ENCODE measurements at places on chromosomes 12 and 14.

- no peak overlapping the region for H3K4me3 ChIP-seq
- no peak for DNase-seq
- no peak overlapping the region for H3K27ac ChIP-seq
- H3K4me1 ChIP-seq: no peaks in the 10 kb centered on the region
- H3K27me3 ChIP-seq: no peaks in the 10 kb centered on the region
These were observed 11.9 kb downstream of the TGFB3 start for GRCh38 chr14:75969891-75970290.

DNA sequence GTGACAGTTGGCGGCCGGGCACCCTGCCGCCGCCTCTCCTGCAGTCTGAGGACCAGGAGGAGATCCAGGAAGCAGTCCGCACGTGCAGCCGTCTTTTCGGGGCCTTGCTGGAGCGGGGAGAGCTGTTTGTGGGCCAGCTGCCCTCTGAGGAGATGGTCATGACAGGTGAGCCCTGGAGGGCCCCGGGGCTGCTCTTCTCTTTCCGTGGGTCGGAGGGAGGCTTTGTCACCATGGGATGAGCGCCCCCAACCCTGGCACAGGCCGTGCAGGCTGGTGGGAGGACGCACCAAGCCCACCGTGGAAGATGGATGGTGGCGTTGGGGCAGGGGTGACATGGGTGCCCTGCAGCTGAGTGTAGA is 532 bp downstream of the NOC4L start:
- no peaks in the 10 kb centered on the region for H3K27me3 ChIP-seq
- peak overlapping the region; percentile 72 for H3K27ac ChIP-seq
- H3K4me3 ChIP-seq: peak overlapping the region; percentile 95
- H3K36me3 ChIP-seq: peaks cover 3% of the 10 kb centered on the region
- DNase-seq: no peak
- H3K4me1 ChIP-seq: peaks cover 29% of the 10 kb centered on the region

- peak; percentile 50 for DNase-seq
- H3K4me1 ChIP-seq: peaks cover 24% of the 10 kb centered on the region
- no peak overlapping the region for H3K4me3 ChIP-seq
- peaks cover 1% of the 10 kb centered on the region for H3K36me3 ChIP-seq
These were observed 25.2 kb downstream of the DHRS4L2 start for GRCh38 chr14:24013654-24014514.

DNA sequence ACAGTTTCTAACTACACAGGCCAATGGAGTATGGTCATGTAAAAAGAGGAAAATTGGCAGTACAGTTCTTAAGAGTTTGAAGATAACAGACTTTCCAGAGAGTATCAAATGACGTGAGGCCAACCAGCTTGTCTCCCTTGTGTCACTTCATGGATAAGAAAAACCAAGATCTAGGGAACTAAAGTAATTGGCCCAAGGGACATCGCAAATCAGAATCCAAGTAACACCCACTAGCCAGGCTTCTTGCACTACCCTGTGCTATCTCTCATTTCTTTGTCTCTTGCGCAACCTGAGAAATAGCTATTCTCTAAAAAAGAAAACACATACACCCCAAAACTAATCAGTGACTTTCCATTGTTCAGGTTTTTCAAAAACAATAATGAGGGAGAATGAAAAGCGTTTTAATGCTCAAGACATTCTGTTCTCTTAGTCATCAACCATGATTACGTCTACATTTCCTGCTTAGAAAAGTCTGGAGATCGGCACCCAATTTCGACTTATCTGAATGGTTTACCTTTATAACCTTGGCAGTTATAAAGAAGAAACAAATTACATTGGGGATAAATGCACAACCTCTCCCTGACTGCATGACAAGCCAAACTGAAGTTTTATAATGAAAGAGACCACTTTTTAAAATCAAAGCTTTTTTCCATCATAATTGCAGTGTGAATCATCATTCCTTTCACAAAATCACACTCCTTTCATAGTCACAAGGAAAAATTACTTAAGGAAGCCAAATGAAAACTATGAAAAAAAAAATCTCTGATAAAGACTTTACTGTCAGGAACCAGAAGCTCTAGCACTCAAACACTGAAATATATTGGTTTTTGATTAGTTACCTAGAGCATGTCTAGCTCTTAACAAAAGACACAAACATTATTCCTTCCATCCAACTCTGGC is 42.1 kb downstream of the TMTC1 start:
- H3K4me1 ChIP-seq: no peaks in the 10 kb centered on the region
- no peaks in the 10 kb centered on the region for H3K36me3 ChIP-seq
- H3K4me3 ChIP-seq: no peak overlapping the region
- H3K27me3 ChIP-seq: no peaks in the 10 kb centered on the region
- no peak for DNase-seq

GRCh38 chr14:70254476-70254961 is 65.8 kb upstream of the SLC8A3 start:
- peaks cover 63% of the 10 kb centered on the region for H3K27me3 ChIP-seq
- no peak overlapping the region for H3K27ac ChIP-seq
- peaks cover 3% of the 10 kb centered on the region for H3K36me3 ChIP-seq
- DNase-seq: peak; percentile 30
- H3K4me3 ChIP-seq: peak overlapping the region; percentile 57
- no peaks in the 10 kb centered on the region for H3K4me1 ChIP-seq

GRCh38 chr12:65765436-65765813 is 58.9 kb upstream of the HMGA2 start:
- H3K27me3 ChIP-seq: peaks cover 28% of the 10 kb centered on the region
- no peak for DNase-seq
- no peak overlapping the region for H3K4me3 ChIP-seq
- H3K4me1 ChIP-seq: no peaks in the 10 kb centered on the region
- H3K27ac ChIP-seq: no peak overlapping the region
- H3K36me3 ChIP-seq: no peaks in the 10 kb centered on the region

DNA sequence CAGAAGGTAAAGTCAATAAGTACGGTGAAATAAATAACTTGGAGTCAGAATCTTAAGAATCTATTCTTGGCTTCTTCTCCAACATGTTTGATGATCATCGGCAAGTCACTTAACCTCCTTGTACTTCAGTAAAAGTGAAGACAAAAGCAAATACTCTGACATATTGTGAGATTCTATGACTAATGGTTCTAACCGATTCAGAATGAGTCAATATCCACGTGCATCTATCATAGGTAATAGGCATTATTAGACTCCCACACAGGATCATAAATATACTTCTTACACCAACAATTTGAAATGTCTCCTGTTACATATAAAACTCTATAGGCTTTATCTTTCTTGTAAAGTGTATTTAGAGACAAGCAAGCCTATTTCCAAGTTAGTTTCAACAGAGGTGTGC is 144.4 kb upstream of the ATXN7L3B start:
- H3K36me3 ChIP-seq: no peaks in the 10 kb centered on the region
- no peak overlapping the region for H3K27ac ChIP-seq
- no peaks in the 10 kb centered on the region for H3K27me3 ChIP-seq

GRCh38 chr12:65742018-65743010 is 82.0 kb upstream of the HMGA2 start:
- H3K4me1 ChIP-seq: peaks cover 11% of the 10 kb centered on the region
- peaks cover 2% of the 10 kb centered on the region for H3K36me3 ChIP-seq
- peak; percentile 14 for DNase-seq
- H3K4me3 ChIP-seq: peak overlapping the region; percentile 84
- peaks cover 27% of the 10 kb centered on the region for H3K27me3 ChIP-seq
- no peak overlapping the region for H3K27ac ChIP-seq

DNA sequence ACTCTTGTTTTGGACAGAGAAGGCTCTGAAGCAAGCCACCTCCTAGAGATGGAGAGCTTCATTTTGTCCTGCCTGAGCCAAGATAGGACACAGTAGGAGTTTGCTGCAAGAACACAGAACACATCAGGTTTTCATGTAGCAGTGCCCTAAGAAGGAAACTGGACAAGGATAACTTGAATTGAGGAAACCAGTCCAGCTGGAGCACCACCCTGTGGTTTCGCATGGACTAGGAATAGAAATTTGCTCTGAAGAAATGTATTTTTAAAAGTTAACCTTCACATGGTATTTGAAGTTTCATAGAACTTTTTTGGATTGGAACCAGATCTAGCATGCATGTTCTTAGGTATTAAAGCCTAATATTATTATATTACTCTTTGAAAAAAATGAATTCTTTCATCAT is 68.8 kb downstream of the RERG start:
- H3K4me3 ChIP-seq: no peak overlapping the region
- no peaks in the 10 kb centered on the region for H3K4me1 ChIP-seq
- no peak overlapping the region for H3K27ac ChIP-seq
- H3K27me3 ChIP-seq: no peaks in the 10 kb centered on the region

DNA sequence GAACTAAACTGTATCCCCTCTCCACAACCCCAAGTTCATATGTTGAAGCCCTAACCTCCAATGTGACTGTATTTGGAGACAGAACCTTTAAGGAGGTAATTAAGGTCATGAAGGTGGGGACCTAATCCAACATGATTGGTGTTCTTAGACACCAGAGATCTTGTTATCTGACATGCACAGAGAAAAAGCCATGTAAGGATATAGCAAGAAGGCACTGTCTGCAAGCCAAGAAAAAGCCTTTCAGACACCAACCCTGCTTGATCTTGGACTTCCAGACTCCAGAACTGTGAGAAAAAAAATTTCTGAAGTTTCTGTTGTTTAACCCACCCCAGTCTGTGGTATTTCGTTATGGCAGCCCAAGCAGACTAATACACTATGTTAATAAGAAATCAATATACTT is 62.2 kb upstream of the CFL2 start:
- no peaks in the 10 kb centered on the region for H3K27me3 ChIP-seq
- H3K36me3 ChIP-seq: peaks cover 4% of the 10 kb centered on the region
- peak overlapping the region; percentile 89 for H3K27ac ChIP-seq
- DNase-seq: no peak
- no peak overlapping the region for H3K4me3 ChIP-seq

- H3K4me3 ChIP-seq: peak overlapping the region; percentile 97
- H3K36me3 ChIP-seq: peaks cover 2% of the 10 kb centered on the region
- peaks cover 92% of the 10 kb centered on the region for H3K4me1 ChIP-seq
- no peaks in the 10 kb centered on the region for H3K27me3 ChIP-seq
- peak overlapping the region; percentile 87 for H3K27ac ChIP-seq
These were observed 10.9 kb downstream of the HIF1A start for GRCh38 chr14:61706096-61706690.

DNA sequence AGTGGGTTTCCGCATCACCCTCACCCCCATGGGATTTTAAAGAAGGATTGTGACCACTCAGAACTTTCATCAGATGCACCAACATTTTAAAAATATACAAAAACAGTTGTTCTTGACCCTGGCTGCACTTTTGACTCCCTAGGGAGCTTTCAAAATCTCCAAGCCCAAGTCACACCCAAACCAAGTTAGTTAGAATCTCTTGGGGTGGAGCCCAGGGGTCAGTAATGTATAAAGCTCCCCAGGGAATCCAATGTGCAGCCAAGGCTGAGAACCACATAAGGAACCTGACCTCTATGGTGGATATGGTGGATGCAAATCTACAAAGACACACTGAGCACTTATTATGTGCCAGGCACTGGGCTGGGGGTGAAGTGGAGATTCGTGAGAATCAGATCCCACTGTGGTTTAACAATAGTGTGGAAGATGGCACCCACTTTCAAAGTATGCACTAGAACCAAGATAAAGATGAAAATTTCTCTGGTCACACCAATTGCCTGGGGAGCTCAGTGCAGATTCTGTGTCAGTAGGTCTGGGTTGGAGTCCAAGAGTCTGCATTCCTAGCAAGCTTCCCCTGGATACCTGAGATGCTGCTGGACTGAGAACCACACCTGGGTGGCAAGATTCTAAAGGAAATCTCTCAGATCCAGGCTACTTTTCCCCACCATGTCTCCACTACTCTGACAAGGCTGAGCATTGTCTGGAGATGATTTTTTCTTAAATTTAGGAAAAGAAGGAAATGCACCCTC is 18.9 kb upstream of the CMKLR1 start:
- H3K36me3 ChIP-seq: no peaks in the 10 kb centered on the region
- H3K4me3 ChIP-seq: no peak overlapping the region
- peaks cover 5% of the 10 kb centered on the region for H3K27me3 ChIP-seq
- no peak overlapping the region for H3K27ac ChIP-seq
- peaks cover 5% of the 10 kb centered on the region for H3K4me1 ChIP-seq

DNA sequence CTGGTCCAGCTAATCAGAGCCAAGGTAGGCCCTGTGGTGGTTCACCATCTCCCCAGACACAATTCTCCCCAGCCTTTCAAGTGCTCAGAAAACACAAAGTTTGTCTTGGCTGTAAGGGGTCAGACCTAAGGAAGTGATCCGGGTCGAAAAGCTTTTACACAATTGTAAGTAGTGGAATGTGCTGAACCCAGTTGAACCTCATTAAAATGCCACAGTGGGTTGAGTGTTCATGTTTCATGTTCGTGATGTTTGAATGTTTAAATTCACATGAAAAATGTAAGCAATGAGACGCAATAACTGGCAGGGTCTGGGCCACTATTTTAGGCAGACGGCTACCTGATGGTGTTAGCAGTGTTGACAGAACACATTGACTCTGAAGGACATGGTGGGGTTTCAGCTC is 60.9 kb upstream of the JDP2 start:
- H3K27ac ChIP-seq: no peak overlapping the region
- no peak for DNase-seq
- no peaks in the 10 kb centered on the region for H3K36me3 ChIP-seq
- no peaks in the 10 kb centered on the region for H3K4me1 ChIP-seq
- peaks cover 12% of the 10 kb centered on the region for H3K27me3 ChIP-seq
- H3K4me3 ChIP-seq: no peak overlapping the region

All from activated T-cell treated with anti-CD3 and anti-CD28 coated beads, Interleukin-2, amount 50 U/mL, for 72 hours (primary cell).